HCEC 1CT (cell line): ENCODE measurements at places on chromosomes 4 and X.

DNA sequence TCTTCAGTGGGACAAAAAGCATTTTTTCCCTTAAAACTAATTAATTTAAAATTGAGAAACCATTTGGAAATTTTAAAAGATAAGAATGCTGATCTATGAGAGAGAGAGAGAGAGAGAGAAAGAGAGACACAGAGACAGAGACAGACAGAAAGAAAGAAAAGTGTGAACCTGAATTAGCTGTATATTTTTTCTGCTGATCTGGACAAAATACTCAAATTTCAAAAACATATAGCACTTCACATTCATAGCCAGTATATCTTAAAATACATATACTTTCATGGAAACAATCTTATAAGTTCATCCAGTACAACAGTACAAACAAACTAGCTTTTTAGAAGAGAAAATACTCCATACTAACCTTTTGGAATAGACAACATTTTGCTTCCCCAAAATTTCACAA is 18.4 kb downstream of the ENOX2 start:
- no peak for DNase-seq

DNA sequence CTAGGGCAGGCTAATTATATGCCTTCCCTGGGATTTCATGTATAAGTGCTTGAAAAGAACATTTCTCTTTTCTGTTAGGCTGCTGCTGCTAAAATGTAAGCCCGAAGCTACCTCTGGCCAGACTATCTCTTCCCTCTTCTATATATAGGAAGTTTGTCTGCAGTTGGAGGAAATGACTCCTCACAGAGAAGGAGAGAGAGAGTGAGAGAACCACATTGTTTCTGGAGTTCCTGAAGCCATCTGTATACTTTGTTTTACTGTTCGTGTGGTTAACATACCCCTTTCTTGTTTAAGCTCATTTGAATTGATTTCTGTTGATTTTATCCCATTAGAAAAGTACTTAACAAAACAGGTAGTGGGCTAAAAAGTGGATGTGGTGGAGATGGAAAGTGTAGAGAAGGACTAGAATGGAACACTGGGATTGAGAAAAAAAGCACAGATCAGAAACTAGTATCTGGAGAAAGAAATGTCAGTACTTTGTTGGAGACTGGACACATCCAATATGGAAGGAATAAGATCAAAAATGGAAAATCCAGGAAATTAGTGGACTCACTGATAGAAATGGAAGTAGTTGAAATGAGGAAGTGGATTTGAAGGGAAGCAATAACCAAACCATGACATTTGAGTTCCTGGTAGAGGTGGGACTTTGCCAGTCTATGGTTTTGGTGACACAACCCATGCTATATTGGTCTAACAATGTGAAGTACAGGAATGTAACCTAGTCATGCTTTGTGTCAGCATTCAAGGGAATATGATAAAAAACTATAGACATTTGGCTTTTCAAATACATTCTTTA is 112.6 kb downstream of the TMA16 start:
- no peak for DNase-seq

- DNase-seq, result no peak
Measured at GRCh38 chr4:185394568-185395237, 1.0 kb downstream of the LRP2BP start.

DNA sequence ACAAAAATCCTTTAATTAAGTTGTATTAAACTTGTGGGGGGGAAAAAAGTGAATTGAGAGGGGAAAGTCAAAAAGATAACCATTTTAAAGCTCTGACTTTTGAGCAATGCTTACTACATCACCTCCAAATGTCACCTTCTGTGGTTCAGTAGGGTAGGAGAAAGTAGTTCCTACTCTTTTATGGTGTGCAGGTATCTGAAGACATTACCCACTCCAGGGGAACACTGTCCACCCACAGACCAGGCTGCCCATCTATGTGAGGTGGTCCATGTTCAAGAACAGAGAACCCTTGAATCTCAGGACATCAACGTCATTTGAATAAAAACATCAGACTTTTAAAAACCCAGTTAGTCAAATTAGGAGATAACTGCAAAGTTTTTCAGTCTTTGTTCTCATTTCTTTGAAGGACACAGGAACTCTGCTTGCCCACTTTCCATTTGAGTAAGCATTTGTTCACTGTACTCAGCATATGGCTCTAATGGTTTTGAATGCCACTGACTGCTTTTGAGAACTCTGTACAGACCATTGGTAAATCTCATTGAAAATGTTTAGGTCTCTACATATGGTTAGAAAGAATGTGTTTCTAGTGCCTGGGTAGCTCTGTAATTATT is 18.4 kb downstream of the NMU start:
- DNase-seq, result no peak

DNA sequence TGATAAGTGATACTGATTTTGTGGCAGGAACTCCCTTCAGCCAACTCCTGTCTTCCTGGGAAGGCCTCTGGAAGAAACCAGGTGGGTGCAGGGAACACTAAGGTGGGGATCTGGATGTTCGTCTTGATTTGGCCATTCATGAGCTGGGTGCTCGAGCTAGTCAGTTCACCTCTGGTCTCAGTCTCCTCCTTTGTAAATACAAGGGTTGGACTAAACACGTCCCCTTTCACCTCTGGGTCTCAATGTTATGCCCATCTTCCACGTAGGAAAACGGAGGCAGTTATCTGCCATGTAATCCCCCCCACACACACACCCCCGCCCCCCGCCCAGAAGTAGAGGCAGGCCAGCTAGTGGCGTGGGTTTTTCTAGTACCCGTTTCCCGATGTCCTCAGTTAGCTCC is 4.1 kb upstream of the RS1 start:
- no peak for DNase-seq

DNA sequence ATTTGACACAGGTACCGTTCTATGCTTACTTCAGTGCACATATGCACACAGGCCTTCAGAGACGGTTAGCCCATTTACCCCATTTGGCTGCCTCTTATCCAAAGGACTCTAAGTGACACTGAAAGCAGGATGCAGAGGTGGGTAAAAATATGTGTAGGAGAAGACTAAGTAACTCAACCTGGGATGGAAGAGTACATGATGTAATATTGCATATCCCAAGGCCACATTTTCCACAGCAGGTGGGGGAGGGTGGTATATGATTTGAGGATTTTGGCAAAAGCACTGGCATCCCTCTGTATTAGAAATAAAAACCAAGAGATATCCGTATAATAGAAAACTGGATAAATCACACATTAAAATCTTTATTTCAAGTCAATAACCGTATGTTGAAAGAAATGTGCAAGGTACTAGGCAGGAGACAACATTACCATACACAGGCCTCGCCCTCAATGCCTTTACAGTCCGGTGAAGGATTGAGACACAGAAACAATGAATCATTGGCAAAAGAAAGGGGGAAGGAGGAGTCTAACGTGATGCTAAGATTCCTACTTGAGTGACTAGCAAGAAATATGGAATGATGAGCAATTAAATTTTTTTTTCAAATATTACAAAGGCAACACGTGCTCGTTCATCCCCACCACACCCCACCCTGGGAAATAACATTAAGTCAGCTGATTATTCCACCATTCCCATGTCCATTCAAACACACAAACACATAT is 161.0 kb upstream of the RASGEF1B start:
- DNase-seq, result no peak
